CD4-positive, alpha-beta T cell treated with Interleukin-15 for 1 hour (primary cell): ENCODE measurements at places on chromosomes 1 and 21.

- DNase-seq = no peak
Observed at GRCh38 chr1:117001254-117001927, at the start of gene CD101. CD101 (plus strand) TSS chr1:117001760; CDS start chr1:117001818, 58 bp downstream.

DNA sequence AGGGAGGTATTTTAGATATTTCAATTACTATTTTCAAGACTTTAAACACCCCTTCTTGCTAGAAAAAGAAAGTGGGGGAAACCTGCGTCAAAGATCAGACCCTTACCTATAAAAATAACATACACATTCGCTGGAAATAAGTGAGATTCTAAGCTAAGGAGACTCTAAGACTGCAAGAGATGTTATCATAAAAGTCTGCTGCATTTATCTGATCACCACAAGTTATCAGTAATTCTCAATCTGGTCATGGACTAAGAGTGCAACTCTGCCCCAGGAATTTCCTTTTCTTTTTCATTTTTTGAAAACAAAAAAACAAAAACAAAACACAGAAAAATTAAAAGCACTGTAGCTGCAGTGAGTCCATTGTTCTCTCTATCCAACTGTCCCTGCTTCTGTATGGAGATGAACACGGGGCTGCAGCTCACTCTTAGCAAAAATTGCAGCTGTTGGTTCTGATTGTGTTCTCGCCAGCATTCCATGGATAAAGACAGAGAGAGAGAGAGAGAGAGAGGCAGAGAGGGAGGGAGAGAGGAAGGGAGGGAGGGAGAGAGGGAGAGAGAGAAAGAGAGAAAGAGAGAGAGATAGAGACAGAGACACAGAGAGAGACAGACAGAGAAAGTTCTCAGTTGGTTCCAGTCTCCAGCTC is 14.1 kb downstream of the XKR8 start:
- no peak for DNase-seq

- DNase-seq = no peak
Observed at GRCh38 chr1:114122941-114123618, 30.6 kb downstream of the SYT6 start.

DNA sequence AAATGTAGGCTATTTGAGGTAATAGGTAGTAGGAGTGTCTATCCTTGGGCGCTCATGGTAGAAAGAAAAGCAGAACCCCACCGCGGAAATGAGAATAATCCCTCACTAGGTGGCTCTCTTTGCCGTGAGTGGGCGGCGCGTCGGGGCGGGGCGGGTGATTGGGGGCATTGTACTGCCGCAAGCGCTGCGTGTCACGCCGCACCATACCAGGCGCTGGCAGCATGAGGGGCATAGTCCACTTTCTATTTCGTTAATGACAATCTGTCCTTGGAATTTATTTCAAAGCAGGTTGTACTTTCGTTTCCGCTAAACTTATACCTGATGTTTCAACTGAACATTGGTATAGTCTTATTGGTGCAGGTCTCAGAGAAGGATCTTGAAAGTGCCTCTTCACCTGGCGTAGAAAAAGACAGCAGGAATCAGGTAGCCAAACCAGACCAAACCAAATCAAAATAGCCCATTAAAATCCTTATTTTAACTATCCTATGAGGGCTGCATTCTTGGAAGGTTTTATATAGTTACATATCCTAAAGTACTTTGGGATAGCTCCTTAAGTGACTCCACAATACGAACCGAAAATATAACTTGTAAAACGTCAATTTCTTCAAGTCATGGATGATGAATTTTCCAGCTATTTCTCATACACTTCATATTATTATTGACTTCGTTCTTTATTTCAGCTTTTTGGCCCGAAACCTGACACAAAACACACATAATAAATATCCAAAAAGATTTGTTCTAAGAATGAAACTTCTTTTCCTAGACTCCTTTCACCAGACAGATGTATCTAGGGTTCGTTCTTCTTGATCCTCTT is 1.9 kb upstream of the SMG7 start:
- peak; percentile 89 for DNase-seq

- no peak for DNase-seq
Observed at GRCh38 chr1:116915086-116915661, 5.5 kb downstream of the PTGFRN start.

- no peak for DNase-seq
Observed at GRCh38 chr21:38491536-38491935, 6.7 kb downstream of the ERG start.

GRCh38 chr1:76989976-76990375 is 122.7 kb downstream of the ST6GALNAC5 start:
- no peak for DNase-seq

GRCh38 chr21:33247599-33247998 is 17.9 kb downstream of the IFNAR2 start:
- DNase-seq = no peak

- DNase-seq = no peak
Observed at GRCh38 chr1:213492161-213493041, 441.4 kb downstream of the RPS6KC1 start.

DNA sequence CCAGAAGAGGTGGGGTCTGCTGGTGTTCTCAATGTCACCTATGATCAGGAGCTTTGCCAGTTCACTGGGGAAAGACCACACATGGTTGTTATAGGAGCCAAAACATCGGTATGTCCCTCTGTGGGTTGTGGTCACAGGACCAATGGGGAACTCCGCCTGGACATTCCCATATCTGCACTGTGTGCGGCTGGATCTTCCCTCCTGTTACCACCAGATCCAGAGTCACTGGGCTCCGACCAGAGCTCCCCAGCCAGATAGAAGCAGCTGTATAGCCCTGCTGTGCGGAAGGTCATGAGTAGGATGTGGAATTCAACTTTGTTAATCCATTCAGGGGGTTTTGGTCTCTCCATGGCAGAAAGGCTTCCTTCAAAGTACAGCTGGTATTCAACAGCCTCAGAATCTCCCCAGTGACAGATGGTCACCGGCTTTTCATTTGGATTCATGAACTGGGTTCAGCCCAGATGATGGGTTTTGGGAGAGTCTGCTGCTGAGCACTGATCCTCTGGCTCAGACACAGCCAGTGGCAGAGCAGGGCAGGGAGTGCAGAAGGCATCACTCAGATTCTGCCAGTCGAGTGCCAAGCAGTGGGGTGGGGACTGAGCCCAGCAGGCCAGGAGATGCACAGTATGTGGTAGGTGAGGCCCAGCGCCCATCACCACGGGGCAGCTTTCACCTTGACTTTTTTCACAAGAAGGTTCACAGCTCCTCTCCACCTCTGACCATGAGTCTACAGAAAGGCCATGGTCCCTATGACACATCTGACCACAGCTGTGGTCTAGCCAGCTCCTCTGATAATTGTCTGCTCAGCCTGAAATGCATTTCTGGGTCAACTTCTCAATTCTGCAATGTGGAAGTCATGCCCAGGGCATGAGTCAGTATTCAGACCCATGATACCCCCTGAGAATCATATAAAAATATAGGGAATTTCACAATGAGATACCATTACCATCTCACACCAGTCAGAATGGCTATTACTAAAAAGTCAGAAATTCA is 2.9 kb upstream of the SHCBP1L start:
- no peak for DNase-seq

DNA sequence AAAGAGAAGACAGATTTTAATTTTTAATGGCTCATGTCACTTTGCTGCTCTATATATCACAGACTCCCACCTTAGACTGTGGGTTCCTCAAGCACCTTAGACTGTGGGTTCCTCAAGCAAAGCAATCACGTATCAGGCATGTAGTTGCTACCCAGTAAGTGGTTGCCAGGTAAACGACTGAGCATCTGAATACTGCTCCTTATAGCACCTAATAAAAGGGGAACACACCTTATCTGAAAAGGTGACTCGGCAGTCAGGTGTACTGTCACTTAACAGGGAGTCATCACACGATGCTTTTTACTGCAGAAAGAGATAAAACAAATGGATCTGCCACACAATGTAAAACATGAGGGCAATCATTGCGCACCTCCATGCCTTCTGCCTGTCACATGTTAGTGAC is 92.5 kb upstream of the LPGAT1 start:
- DNase-seq = no peak

DNA sequence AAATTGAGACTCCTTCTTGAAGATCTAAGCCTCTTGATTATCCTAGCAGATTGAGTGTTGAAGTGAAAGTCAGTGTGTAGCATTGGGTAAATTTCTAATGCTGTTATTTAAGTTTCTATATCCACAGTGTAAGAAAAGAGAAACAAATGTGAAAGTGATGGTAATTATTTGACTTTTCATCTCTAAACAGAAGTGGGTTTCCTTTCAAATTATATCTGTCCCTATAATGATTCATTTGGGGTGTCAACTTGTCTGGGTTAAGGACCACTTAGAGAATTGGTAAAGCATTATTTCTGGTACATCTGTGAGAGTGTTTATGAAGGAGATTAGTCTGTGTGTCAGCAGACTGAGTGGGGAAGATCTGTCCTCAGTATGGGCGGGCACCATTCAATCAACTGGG is 133.0 kb upstream of the HMCN1 start:
- no peak for DNase-seq

DNA sequence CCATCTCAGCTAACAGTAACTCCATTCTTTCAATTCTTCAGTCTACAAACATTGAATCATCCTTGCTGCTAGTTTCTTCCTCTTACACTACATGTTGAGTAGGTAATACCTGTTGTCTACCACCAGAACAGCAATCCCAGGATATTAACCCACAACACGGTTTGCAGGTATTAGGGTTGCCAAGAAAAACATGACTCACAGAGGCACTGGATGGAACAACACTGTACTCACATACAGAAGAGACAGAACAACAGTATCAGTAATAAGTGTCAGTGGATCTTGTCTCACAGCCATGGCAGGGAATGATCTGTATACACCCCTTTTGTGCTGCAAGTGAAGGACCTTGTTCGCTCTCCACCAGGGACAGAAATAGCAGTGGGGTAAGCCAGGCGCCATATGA is 212.1 kb downstream of the GPR52 start:
- DNase-seq = no peak

DNA sequence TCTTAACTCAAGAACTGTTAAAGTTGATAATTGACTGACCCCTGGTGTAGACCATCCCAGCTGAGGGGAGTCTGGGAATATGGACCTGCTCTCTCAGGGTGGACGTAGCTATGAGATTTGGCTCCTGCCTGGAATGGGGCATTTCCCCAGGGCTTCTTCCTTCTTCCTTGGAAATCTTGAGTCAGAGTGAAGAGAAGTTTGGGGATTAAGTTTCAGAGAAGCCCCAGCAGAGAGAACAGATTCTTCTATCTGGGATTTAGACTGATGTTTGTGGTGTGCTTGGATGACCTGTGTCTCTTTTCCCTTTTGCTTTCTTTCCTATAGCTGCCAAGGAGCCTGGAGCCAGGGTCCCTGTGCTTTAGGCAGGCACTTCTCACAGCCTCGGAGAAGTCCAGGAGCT is 13.2 kb downstream of the AKR1A1 start:
- DNase-seq = no peak

DNA sequence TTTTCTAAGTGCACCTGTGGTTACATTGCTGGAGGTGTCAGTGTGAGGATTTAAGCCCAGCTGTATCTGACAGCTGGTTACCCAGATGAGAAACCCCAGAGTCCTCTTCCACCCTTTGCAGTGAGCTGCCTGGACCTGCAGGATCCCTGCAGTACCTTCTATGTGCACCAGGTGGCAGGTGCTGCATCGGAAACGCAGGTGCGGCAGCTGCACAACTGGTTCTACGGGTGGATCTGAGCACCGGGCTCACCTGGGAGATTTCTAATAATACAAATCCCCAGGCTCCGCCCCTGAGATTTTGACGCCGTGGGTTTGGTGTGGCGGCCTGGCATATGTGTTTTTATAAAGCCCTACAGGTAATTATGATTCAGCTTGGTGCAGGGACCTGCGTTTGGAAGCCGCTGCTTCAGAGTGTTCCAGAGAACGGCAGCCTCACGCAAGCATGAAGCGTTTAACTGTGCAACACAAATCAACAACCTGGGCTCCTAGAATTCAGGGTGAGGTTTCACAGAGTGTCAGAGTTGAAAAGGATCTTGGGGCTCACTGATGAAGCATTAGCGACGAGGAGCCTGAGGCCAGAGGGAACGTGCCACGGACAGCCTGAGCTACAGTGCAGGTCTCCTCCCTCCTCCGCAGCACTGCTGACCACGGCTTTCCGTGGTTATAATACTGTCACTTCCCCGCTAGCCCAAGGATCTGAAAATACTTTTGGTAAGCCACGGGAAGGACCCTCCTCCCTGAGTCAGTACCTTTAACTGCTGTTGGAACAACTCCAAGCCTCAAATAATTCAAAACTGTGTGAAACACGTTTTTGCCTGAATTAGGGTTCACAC is 96.7 kb upstream of the TRABD2B start:
- peak; percentile 62 for DNase-seq

DNA sequence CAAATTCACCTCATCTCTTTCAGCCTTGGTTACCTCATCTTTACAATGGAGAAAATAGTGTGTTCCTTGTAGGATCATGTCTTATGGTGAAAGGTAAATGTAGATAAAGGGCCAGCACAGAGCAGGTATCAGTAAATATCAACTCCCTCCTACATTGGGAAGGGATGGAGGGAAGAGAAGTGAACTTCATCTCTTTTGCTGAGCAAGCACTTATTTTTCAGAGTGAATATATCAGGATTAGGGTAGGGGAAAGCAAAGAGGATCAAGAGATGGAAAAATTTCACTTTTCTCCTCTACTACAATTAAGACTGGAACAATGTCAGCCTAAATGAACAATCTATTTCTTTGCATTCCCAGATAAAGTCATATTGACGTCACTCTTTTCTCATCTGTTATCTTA is 193.8 kb upstream of the JUN start:
- DNase-seq = no peak

DNA sequence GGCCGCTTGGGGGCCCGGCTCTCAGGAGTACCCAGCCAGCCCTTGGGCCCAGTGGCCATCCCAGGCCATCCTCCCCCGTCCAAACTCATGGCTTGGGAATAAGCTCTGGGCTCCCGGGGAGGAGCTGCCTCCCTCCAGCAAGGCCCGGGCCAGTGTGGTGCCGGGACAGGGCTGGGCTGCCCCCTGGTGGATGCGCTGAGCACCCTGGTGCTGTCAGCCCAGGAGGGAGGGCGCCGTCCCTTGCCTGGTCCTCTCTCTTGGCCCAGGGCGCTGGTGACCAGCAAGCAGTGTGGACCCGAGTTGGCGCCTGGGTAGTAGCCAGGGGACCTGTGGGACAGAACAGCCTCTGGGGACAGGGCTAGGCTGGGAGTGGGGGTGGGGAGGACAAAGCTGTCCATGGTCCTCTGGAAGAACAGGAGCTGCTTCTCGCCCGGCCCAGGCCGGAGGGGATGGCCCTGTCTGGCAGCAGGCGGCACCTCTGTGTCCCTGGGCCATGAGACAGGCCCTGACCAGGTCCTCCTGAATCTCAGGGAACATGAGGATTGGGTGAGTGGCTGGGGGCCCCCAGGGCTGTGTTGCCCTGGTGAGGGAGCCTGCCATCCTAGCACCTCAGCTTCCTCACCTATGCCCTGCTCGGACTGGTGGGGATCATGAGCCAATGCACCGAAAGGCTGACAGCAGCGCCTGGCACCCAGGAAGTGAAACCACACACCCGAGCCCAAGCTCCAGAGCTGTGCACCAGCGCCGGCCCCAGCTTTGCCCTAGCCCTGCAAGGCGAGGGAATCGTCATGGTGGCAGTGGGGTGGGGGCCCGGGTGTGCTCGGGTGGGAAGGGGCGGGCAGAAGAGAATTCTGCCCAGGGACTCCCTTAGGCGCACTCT is 9.4 kb downstream of the MORN1 start:
- DNase-seq = peak; percentile 75

GRCh38 chr1:161885759-161886158 is 119.6 kb downstream of the ATF6 start:
- DNase-seq = no peak
